Astrocyte of the hippocampus (primary cell): ENCODE measurements at places on chromosomes 6 and 20.

GRCh38 chr6:41093729-41094128 lies 21.0 kb downstream of the NFYA start:
- peak; percentile 40 for DNase-seq

DNA sequence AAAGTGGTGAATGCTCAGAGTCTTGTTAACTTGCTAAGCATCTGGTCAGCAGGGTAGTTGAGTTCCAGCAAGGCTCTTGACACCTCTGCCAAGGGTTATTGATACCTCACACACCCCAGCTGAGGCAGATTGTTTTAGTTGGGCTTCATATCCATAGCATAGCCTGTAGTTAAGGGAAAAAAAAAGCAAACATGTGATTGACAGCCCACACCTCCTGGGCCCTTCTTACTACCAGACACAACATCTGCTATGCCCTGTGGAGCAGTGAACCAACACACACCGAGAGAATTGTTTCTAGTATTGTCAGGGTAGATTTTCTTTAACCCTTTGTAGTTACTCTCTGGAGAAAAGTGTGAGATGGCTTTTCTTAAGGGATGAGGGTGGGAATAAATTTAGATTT lies 697.0 kb upstream of the POU3F2 start:
- no peak for DNase-seq

GRCh38 chr6:100923481-100924165 lies 42.5 kb upstream of the ASCC3 start:
- DNase-seq, result no peak

DNA sequence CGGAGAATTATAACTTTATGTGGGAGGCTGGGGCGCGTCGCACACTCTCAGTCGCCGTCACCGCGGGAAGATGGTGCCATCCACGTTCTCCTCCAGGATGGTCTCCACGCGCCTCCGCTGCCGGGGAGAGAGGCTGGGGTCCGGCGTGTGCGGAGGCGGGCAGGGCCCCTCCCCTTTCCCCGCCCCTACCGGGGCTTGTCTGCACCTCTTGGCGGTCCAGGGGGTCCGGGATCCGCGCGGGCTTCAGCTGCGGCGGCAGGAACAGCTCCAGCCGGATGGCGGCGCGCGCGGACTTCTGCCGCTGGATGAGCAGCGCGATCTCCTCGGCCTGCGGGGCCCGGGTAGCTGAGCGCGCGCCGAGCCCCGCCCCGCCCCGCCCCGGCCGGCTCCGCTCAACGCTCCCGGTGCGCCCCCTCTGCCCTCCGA lies 807 bp downstream of the LKAAEAR1 start:
- DNase-seq, result peak; percentile 91

- DNase-seq, result no peak
These were observed 173.9 kb downstream of the PRDM13 start for GRCh38 chr6:99780556-99780885.

- DNase-seq, result no peak
These were observed 94.7 kb upstream of the QKI start for GRCh38 chr6:163319609-163320366.

GRCh38 chr6:154297721-154298120 lies 58.9 kb downstream of the IPCEF1 start:
- peak; percentile 65 for DNase-seq

DNA sequence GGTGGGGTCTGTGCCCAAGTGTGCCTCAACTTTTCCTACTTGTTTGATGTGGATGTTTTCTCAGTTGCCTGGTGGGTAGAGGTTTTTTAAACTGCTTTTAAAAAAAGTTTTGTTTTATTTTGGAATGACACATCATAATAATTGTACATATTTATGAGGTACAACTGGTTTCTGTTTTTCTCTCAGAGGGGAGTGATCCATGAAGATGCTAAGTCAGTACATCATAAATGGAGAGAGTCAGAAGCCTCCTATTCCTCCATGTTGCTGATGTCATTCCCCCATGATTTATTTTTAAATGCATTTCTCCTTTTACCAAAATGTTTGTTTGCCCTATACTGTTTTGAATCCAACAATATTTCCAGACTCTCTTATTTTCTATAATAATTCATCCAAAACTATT lies 77.3 kb upstream of the CLVS2 start:
- no peak for DNase-seq

GRCh38 chr20:3106658-3107463 lies 22.3 kb upstream of the AVP start:
- peak; percentile 59 for DNase-seq

- peak; percentile 72 for DNase-seq
These were observed 102.8 kb upstream of the SGK1 start for GRCh38 chr6:134420614-134421181.

- peak; percentile 52 for DNase-seq
These were observed 507.5 kb upstream of the SULF2 start for GRCh38 chr20:48292806-48293205.

DNA sequence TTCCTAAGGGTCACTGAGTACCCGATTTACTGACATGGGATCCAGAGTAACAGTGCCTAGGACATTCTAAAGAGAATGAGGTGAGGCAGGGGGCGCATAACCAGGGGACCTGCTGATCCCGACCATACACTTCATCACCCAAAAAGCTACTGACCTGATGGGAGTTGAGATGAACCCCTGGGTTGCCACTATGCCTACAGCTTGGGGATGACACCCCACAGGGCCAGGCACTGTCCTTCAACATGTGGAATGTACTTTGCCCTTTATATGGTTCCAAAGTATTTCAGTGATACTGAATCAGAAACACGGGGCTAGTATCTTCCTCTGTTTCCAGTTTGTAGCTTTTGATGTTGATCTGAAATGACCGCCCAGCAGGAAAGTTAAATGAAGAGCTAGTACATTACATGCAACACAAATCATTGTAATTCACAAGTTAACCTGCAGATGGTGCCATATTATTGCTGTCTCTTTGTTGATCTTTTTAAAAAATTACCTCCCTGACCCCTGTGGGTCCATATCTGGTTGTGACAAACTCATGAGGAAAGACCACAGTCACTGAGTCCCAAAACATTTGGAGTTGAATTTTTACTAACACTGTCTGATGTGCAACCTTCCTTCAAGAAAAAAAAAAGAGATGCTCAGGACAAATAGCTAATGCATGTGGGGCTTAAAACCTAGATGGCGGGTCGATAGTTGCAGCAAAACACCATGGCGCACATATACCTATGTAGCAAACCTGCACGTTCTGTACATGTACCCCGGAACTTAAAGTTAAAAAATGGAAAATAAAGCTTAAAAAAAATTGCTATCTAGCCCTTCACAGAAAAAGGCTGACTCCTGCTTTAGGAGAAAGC lies 42.7 kb upstream of the GCNT2 start:
- DNase-seq, result peak; percentile 67

DNA sequence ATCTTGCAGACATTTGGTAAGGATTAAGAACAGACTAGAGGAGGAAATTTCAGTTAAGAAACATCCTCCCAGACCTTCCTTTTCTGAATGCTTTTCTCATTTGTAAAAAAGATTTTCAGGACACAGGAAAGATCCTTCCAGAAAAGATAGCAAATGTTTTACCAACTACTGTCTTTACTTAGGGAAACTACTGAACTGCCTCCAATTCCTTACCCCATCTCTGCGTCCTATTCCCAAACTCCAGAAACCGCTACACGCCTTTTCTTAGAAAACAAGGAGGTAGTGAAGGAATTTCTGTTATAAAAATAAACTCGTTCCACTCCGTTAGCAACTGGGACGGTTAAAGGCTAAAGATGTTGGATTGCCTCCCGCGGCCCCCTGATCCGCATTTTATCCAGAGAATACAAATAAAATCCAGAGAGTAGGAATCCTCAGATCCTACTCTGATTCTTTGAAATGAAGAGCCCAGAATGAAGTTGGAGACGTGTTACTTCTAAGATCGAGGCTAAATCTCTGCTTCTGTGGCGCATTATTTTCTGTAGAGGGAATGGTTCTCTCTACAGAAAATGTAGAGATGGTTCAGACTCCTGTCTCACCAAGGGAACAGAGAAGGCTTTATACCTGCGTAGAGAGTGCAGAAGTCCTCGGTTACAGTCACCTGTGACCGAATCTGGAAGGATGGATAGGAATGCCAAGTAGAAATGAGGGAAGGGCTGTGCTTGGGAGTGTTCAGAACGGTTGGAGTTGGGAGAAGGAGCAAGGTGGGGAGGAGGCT lies 133.0 kb downstream of the GPX5 start:
- DNase-seq, result peak; percentile 25

- DNase-seq, result no peak
These were observed 44.4 kb downstream of the TRAM2 start for GRCh38 chr6:52532457-52532856.

GRCh38 chr20:60760256-60761000 lies 491.6 kb upstream of the CDH4 start:
- no peak for DNase-seq

DNA sequence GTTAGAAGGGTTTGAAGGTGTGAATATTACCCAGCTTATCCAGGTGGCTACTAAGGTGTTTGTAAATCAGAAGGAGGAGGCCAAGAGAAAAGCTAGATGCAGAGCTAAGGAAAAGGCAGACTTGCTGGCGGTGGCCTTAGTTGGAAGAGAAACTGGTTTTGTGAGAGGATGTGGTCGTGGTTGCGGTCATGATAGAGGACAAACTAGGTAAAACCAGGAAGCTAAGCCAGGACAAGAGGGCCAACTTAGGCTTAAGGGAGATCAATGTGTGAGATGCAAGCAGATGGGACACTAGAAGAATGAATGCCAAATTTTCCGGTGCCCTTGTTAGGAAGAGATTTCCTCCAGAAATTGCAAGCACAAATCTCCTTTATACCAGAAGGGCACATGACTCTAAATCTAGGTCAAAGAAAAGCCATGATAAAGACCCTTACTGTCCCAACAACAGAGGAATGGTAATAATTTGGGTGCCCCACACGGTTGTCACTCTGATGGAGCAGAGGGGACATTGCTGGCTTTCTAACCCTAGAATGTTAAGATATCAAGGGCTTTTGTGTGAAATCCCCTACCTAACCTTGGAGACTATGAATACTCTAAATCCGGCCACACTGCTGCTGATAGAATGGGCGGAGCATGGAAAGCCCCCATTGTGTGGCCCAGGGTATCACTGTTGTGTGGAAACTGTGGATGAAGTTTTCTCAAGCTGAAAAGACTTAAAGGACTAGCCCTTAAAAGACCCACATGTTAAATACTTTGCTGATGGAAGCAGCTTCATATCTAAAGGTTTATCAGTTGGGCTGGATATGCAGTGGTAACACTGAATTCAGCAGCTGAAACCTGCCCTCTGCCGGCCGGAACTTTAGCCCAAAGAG lies 7.8 kb downstream of the IL22RA2 start:
- DNase-seq, result no peak

DNA sequence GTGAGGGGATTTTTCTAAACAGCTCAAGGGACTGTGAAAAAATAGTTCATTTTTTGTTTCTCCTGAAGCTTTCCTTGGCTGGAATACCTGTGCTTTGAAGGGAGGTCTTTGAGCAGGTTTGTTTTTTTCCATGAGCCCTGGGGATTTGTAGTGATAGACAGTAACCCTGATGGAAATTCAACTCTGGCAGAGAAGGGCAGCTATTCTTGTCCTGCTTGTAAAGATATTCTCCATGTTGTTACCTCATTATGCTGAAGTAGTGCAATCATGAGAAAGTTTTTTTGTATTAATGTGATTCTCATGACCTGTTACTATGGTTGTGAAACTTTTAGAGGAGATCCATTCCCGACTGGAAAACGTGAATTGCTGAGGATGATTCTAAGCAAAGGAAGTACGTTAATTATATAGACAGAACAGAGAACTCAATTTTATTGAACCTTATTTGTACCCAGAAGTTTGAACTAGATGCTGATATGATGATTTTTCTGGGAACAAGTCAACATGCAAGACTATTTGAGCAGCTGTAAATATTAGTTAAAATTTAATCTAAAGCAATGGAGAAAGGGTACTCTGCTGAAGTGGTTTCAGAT lies 12.5 kb downstream of the UTRN start:
- DNase-seq, result no peak

DNA sequence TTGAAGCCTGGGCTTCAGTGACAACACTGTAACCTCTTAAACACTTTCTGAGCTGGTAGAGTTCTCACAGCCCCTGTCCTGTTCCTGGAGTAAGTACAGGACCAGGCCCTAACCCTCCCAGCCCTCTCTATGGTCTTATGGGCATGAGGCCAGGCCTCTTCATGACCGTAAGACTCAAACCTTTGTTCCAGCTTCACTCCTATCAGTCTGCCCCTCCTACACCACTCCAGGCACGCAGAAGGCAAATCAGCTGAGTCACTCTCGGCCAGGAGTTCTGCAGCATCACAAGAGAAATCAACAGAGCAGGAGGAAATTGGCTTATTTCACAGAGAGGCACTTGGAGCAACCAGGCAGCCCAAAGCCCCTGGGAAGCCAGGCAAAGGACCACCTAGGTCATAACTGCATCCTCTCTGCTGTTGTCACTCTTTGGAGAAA lies 25.3 kb upstream of the CHD6 start:
- DNase-seq, result peak; percentile 86

- DNase-seq, result no peak
These were observed 8.8 kb downstream of the SLC13A3 start for GRCh38 chr20:46642265-46642968.

DNA sequence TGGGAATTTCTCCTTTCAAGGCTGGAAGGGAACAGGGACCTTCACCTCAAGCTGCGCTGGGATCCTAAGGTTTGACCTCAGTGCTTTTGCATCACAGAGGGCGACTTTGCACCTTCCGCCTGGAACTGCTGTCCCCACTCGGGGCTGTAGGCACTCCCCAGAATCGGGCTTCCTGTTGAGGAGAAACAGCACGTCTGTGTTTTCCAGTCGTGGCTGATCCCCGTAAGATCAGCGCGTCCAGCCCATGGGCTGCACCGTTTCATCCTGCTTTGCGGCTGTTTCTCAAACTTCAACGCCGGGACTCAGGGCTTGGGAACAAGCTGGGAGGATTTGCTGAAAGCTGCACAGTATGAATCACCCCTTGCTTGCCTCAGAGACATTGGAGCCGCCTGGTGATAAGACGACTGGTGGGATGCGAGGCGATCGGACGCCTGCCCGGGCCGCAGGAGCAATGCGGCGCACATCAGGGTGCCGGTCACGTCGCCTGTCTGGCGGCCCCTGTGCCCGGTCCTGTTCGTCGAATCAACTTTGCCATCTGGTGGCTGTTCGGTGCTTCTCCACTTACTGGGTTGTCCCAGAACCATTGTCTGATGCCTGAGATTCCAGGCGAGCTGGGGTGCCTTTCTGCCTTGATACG lies 53.6 kb upstream of the FRMD1 start:
- peak; percentile 82 for DNase-seq

DNA sequence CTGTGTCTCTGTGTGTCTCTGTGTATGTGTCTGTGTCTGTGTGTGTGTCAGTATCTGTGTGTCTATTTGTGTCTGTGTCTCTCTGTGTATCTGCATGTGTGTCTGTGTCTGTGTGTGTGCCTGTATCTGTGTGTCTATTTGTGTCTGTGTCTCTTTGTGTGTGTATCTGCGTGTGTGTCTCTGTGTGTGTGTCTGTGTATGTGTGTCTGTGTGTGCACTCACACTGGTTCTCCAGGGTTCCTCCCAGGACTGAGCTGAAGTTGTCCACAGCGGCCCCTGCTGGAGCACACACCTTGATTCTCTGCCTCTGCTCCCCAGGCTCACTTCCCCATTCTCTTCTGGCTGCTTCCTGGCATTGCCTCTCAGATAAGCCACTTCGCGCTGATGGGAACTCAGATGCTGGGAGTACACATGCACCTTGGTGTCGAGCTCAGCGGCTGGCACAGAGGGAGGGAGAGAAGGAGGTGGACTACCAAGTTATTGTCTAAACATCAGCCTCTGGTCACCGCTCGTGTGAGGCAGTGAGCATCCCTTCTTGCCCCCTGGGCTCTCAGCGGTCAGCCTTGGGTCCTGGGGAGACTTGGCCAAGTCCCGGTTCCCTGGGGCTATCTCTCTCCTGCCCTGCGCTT lies 104.9 kb upstream of the NXT1 start:
- peak; percentile 29 for DNase-seq

GRCh38 chr20:64053841-64054661 lies 4.6 kb upstream of the SOX18 start:
- peak; percentile 58 for DNase-seq
